ENCODE measurements at places on chromosomes 6 and 20.

DNA sequence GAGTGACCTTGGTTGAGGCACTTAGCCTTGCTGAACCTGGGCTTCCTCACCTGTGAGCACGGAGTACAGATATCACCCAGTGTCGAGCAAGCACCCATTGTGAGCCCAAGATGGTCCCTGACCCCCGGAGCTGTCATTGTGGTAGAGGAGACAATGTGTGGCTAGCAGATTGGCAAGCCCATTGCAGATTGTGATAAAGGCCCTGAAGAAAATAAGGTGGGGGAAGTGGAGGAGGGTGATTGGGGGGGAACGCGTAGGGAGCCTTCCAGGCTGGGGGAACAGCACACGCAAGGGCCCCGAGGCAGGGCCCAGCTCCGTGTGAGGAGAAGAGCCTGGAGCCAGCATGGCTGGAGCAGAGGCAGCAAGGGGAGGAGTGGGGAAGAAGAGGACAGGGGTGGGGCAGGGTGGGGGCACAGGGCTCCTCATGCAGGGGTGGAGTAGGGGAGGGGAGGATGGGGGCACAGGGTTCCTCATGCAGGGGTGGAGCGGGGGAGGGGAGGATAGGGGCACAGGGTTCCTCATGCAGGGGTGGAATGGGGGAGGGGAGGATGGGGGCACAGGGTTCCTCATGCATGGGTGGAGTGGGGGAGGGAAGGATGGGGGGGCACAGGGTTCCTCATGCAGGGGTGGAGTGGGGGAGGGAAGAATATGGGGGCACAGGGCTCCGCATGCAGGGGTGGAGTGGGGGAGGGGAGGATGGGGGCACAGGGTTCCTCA, 7.0 kb downstream of the CEBPB start:
- no peak for DNase-seq

DNA sequence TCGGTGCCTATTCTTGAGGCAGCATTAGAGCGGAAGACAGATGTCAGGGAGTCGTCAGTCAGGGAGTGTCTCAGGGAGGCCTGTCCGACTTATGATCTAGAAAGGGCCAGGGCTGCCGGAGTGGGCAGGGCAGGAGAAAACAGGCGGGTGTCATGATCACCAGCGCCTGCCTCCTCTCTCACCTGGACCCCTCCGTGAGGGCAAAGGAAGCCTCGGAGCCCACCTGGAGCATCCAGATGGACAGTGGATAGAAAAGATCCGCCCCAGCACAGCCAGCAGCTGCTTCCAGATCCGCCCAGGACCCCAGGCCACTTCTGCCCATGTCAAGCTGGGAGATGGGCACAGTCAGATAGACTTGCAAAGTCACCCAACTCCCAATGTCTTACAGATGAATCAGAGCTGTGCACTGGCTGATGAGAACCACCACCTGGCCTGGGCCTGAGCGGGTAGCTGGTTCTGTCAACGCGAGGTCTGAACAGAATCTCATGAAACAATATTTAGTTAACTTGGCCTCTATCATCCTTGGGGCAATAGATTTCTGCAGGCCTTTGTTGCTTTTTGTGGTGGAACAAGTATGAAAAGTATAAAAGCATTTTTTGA, 22.2 kb downstream of the PSMG4 start:
- no peak for DNase-seq

- DNase-seq: no peak
Observed at GRCh38 chr6:121297694-121298093, 36.6 kb downstream of the TBC1D32 start.

GRCh38 chr20:18588574-18588933, 700 bp downstream of the DTD1 start:
- DNase-seq: no peak

DNA sequence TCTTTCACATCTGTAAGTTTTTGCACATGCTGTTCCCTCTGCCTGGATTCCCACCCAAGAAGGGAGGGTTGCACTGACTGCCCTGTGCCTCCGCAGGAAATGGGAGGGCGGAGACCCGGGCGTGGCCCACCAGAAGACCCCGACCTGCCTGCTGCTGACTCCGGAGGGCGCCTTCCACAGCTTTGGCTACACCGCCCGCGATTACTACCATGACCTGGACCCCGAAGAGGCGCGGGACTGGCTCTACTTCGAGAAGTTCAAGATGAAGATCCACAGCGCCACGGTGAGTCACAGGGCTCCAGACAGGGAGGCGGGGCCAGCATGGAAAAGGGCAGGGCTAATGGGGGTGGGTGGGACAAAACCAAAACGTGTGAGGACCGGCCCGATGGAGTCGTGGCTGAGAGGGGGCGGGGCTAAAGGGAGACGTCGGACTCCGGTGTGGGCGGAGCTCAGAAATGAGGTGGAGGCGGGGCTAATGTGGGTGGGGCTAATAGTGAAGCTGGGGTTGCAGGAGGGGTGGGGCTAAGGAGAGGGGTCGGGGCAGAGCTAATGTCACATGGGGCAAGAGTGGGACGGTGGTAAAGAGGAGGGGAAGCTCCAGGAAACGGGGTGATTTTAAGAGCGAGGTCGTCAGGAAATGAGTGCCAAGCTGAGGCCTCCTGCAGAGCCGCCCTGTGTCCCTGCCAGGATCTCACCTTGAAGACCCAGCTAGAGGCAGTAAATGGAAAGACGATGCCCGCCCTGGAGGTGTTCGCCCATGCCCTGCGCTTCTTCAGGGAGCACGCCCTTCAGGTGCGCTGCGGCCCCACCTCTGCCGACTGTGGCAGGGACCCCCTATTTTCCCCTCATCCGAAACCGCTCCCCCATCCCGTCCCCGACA, 12.6 kb downstream of the HSPA12B start:
- DNase-seq: peak; percentile 51

GRCh38 chr20:57910716-57911115, 200.9 kb upstream of the PMEPA1 start:
- DNase-seq: no peak

DNA sequence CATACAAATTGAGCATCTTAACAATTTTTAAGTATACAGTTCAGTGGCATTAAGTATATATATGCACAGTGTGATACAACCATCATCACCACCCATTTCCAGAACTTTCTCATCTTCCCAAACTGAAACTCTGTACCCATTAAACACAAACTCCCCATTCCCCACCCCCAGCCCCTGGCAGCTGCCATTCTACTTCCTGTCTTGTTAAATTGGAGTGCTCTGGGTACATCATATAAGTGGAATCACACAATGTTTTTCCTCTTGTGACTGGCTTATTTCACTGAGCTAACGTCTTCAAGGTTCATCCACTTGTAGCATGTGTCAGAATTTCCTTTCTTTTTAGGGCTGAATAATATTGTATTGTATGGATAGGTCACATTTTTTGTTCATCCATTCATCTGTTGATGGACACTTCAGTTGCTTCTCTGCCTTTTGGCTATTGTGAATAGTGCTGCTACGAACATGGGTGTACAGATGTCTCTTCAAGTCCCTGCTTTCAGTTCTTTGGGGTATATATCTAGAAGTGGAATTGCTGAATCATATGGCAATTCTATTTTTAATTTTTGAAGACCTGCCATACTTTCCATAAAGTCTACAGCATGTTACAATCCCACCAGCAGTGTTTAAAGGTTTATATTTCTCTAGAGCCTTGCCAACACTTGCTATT, 19.6 kb upstream of the RREB1 start:
- DNase-seq: no peak

DNA sequence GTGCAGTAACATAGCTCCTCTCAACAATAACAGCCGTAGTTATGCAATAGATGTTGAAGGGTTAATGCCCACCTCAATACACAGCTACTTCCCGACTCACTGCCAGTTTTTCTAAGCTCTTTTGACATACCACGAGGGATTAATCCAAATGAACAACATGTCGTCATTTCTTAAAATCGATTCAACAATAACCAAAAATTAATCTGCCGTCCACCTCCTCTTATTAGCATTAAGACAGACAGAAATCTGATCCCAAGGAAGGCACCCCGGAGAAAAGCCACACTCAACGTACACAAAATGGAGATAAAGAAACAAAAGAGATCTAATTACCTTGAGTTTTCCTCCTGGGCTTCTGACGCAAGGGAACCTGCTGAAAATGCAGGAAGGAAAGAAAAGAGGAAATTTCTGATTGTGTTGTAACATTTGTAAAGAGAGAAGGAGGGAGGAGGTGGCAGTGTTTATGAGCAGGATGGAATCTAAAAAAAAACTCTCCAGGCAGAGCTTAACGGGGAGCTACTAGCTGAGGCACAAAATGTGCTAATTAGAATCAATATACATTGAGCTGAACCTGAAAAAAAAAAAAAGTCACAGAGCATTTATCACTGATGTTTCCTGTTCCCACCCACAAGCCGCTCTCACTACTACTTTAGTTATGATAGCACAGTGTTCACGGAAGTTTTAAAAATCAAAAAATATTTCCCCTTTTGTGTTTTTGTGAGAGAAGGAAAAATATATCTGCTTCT, 109.3 kb downstream of the IPCEF1 start:
- no peak for DNase-seq

- DNase-seq: no peak
Observed at GRCh38 chr6:119129148-119129967, 50.9 kb upstream of the FAM184A start.

GRCh38 chr6:153099636-153100035, 31.4 kb downstream of the RGS17 start:
- no peak for DNase-seq

GRCh38 chr6:79246891-79247290, 12.4 kb upstream of the HMGN3 start:
- DNase-seq: no peak
